ENCODE measurements at places on chromosomes 6 and 20.

- DNase-seq = no peak
Measured at GRCh38 chr20:9294041-9294440, 220.3 kb upstream of the LAMP5 start.

GRCh38 chr6:8059129-8059528 is 5.1 kb downstream of the BLOC1S5 start:
- DNase-seq = peak; percentile 34

GRCh38 chr6:43951063-43951755 is 176.0 kb downstream of the MRPL14 start:
- no peak for DNase-seq

DNA sequence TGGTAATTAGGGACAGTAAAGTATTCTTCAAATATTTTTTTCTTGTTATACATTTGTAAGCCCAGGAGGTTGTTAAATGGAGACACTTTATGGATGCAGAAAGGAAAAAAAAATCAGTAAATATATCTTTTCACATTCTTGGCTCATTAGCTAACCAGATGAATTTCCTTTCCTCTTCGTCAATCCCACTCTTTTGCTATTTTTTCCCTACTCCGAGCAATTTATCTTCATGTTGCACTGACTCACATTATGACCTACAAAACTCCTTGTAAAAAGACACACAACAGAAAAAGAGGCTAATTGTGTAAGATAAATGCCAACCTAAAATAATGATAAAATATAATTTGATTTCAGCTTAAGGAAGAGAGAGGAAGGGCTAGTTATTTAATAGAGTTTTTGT is 472.9 kb upstream of the ZNF337 start:
- no peak for DNase-seq

DNA sequence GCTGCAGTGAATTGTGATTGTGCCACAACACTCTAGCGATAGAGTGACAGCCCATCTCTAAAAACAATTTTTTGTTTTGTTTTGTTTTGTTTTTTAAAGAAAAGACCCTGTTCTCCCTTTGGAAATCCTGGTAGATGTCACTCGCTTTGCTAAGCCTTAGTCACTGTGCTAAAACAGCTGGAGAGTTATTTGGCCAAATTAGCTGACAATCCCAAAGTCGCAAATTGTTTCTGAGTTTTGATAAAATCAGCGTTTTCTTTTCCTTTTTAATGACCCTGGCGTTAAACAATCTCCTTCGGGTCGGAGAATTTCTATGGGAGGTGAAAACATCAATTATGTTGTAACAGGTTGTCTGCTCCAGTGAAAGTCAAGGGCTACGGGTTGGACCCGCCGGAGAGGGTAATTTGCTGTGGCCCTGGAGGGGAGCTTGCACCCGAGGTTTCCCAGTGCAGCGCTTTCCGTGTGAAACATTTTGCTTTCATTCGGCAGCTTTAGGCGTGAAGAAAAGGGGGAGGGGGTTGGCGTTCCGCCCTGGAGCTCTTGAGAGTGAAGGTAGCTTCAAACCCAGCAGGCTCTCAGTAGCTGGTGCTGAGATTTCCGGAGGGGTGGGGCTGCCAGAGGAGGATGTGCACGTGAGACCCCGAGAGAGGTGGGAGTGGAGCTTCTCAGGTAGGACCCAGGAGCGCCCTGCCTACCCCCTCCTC is 296.6 kb downstream of the PHACTR1 start:
- no peak for DNase-seq

- no peak for DNase-seq
Measured at GRCh38 chr20:59322081-59322480, 21.7 kb downstream of the EDN3 start.

- DNase-seq = no peak
Measured at GRCh38 chr6:22709803-22710202, 140.4 kb downstream of the HDGFL1 start.

DNA sequence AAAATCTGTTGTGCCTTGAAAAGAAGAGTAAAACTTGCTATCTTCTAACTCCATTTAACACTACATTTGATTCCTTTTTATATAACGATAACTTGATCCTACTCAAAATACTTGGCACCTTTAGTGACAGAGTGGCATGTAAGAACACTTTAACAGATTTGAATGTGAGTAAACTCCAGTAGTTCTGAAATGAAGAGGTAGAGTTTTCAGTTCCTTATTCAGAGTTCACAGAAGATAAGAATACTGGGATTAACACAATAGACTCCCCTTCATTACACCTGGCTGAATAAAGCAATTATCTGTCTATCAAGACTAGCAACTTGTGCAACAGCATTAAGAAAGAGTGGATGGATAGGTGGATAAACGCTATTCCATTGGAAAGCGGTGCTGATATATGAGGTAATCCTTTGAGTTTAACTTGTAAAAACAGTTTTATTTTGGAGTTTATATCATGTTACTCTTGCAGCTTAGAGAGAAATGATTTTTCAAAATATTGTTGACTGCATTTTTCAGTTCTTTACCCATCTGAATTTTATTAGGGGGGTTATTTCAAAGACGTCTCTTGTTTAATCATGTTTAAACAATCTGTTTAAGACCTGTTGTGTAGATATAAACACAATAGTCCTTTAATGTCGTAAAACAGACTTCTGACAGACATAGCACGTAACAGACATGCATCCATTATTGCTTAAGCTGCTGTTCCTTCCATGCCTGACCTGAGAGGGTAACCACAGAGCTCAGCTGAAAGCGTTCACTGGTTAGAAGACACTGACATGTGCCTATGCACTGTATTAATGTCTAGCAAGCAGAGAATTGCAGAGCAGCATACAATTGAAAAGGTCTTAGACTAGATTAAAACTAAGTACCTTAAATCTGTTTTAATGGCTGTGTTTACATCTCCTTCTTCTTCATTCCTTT is 102.4 kb upstream of the SUPT3H start:
- DNase-seq = no peak

DNA sequence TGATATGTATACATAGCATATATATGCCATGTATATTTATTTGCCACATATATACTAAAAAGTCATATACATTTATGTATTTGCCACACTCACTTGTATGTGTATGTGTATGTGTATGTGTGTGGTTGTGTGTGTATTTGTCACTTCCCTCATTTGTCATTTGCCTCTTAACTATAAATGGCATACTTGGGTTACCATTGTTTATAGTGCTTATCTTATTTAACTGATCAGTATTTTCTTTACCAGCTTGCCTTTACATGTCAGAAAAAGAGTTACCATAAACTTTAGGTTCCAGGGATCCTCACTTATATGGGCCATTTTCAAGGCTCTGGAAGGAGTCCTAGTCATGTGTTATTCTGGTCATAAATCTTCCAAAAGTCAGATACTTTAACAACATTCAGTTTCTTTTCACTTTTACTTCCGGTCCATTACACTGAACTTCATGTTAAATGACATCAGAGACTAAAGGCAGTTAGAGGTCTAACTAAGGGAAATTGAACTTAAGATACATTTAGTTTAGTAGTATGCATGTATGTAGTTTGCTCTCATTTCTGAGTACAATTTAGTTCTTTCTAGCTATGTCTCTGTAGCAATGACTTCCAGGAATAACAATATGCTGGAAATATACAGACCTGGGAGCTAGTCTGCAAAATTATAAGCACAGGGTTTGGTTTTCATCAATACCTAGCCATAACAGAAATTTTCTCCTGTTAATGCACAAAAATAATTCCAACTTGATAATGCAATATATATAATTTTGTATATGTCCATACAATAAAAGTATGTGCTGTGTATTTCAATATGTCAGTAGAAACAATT is 33.7 kb upstream of the HIVEP1 start:
- no peak for DNase-seq

- no peak for DNase-seq
Measured at GRCh38 chr6:45461486-45461885, 83.8 kb upstream of the SUPT3H start.

GRCh38 chr20:11453430-11453829 is 464.3 kb upstream of the BTBD3 start:
- no peak for DNase-seq

GRCh38 chr6:167047554-167047953 is 48.4 kb downstream of the CEP43 start:
- no peak for DNase-seq

- DNase-seq = no peak
Measured at GRCh38 chr20:62049342-62050165, 16.1 kb downstream of the TAF4 start.

- no peak for DNase-seq
Measured at GRCh38 chr6:53767941-53768340, 26.9 kb upstream of the LRRC1 start.

GRCh38 chr6:87391334-87391733 is 16.4 kb upstream of the CFAP206 start:
- peak; percentile 19 for DNase-seq

GRCh38 chr6:3247255-3248146 is 11.2 kb upstream of the PSMG4 start:
- DNase-seq = peak; percentile 85

DNA sequence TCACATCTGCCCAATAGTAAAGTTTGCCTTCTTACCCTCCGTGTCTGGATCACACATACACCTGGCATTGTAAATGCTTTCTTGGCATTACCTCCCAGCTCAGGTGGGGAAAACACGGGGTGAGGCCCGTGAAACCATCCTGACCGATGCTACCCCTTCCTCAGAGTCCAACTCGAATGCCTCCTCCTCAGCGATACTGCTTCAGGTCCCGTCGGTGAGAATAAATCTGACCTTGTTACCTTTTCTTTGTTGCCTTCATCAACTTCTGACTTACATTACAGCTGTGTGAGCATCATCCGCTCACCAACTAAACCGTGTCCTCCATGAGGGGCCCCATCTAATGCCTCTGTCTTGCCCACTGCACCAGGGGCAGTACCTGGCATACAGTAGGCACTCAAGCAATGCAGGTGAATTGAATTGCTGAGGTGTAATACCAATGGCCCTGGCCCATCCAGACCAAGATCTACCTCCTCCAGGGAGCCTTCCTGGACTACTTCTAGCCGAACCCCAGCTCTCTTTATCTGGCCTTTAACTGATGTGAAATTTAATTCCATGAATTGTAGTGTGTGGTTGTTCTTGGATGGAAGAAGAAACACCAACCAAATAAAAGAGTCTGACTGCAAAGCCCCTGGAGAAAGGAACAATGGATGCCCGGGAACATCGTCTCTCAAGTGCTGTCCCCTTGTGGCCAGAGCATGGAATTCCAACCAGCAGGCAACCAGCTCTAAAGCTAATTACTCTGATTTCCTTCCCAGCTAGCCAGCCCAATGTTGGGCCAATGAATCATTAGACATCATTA is 141.5 kb downstream of the ANKRD60 start:
- peak; percentile 16 for DNase-seq
